ENCODE measurements at places on chromosomes 3 and 15.

DNA sequence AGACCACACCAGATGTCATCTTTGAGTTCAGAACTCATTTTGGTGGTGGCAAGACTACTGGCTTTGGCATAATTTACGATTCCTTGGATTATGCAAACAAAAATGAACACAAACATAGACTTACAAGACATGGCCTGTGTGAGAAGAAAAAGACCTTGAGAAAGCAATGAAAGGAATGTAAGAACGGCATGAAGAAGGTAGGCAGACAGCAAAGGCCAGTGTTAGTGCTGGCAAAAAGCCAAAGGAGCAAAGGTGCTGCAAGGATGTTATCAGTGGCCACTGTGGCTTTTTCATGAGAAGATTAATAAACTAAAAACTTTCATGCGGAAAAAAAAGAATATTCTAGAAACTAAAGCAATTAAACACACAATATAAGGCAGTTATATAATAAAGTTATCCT lies 21.9 kb downstream of the AAGAB start:
- no peak for DNase-seq

- DNase-seq = no peak
Measured at GRCh38 chr3:171385086-171385485, 75.1 kb downstream of the TNIK start.

DNA sequence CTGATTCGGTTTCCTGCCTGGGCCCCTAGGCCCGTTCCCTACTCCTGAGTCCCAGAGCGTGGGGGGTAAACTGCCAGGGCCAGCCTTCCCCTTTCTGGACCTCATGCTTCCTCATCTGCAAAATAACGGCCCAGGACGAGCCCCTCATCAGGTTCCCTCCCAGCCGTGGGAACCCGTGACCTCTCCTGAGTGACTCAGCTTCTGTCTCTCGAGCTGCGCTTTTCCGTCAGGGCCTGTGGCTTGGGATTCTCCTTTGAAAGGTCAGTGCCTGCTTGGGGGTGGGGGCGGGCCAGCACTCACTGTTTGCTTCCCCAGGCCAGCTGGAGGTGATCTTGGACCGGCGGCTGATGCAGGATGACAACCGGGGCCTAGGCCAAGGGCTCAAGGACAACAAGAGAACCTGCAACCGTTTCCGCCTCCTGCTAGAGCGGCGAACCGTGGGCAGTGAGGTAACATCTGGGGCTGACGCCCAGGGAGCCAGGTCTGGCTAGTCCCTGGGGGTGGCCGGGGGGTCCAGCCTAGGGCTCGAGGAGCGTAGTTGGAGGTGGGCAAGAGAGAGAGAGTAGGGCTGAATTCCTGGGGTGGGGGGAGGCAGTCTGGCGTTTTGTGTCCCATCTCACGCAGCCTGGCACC lies 12.8 kb downstream of the MAN2A2 start:
- DNase-seq = peak; percentile 85

- DNase-seq = no peak
Measured at GRCh38 chr3:61701011-61701410, 139.6 kb downstream of the PTPRG start.

DNA sequence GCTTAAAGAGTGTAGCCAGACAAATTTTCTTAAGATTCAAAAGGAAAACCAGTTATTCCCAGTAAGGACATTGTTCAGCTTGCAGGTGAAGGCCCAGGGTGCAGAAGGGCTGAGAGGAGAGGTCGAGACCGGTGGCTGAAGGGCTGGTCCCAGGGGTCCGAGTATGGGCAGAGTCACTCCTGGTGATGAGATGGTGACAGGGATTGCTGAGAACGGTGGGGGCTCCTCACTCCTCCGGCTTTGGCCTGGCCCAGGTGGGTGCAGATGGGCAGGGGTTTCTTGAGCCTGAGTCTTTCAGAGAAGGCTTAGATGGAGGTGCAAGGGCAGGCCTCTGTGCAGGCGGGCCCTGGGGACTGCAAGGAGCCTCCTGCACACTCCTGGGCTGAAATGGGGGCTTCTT lies 56.2 kb downstream of the ZNF445 start:
- DNase-seq = no peak

DNA sequence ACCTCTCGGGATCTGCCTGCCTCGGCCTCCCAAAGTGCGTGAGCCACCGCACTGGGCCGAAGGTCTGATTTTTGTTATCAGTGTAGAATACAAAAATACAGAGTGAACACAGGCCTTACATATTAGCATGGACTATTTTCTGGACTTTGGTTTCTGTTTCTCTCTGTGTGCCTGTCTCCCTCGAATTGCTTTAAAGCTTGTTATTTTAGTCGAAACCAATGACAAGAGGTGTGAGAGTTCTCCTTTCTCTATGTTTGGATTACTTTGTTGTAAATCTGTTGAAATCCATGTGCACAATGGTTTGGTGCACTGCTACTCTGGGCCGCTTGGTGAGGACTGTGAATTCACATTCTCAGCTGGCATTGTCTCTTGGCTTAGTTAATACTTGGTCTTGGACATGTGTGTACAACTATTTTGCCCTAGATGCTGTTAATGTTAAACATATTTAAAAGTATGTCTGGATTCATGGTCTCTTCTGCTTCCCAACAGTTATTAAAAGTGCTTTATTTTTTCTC lies 23.9 kb downstream of the MED12L start:
- DNase-seq = no peak

DNA sequence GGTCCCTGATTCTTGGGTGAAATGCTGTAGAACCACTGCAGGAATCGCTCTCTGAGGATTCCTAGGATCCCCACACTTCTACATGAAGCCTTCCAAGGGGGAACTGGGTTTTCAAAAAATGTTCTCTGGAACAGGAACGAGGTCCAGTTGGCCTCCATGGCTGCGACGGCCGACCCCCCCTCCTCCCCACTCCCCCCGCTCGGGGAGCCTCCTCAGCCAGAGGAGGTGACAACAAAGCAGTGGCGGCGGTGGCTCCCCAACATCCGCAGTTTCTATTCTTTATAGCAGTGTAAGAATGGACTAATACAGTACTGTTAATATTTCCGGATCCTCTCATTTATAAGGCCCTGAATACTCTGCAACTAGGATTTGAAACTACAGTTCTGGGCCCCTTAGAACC lies 84.0 kb upstream of the PLAAT1 start:
- no peak for DNase-seq

DNA sequence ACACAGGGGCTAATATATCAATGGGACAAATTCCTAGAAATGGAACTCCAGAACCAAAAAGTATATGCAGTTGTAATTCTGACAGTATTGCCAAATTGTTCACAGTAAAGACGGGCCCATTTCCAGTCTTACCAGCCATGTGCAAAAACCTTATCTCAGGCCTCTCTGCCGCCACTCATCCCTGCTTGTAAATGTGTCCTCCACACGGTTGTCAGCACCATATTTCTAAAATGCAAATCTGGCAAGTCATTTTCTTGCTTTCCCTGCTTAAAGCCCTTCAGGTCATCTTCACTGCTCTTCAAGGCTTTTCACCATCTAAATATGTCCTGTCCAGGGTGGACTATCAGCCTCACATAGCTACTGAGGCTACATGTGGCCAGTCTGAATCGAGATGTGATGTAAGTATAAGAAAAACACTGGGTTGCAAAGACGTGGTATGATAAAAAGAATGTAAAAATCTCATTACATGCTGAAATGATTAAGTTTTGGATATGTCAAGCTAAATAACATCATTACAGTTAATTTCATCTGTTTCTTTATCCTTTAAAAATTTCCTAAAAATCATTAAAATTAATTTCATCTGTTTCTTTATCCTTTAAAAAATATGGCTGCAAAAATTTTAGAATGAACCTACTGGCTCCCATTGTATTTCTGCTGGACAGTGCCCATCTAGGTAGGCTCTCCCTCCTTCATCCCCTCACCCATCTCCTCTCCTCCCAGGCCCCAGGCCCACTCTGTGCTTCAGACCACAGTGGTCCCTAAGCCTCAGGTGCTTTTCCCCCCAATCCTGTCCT lies 980 bp downstream of the PARP9 start:
- no peak for DNase-seq

DNA sequence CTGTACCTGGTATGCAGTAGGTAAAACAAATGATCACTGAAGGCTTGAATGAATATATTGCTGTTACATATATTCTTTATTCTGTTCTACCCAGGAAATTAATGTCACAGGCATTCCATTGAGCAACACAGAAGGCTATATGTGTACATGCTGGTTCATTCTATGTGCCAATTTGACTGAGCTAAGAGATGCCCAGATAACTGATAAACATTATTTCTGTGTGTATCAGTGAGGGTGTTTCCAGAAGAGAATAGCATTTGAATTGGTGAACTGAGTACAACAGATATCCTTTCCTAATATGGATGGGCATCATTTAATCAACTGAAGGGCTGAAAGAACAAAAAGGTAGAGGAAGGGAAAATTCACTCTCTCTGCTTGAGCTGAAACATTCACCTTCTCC lies 886.8 kb downstream of the FHIT start:
- DNase-seq = no peak

GRCh38 chr3:177337541-177338331 lies 140.5 kb upstream of the TBL1XR1 start:
- DNase-seq = no peak

DNA sequence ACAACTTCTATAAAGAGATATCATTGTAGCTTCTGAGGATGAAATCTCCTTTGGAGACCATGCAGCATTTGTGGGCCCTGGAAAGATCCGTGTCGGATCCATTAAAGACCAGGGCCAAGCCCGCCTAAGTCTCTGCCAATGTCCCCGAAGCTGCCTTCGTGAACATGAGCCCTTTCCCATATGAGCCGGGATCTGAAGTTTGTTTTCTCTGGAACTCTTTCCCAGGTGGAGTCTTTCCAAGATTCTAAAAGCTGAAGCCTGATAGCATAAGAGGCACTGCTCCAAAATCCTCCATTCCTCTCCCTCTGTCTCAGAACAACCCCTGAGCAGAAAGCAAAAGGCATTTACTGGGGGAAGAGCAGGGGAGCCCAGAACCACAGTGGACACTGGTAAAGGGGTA lies 274.6 kb downstream of the NTRK3 start:
- DNase-seq = no peak

- no peak for DNase-seq
Measured at GRCh38 chr15:96428742-96429141, 98.2 kb downstream of the NR2F2 start.

- DNase-seq = peak; percentile 64
Measured at GRCh38 chr3:133944641-133945380, 49.1 kb upstream of the RAB6B start.

- DNase-seq = no peak
Measured at GRCh38 chr15:56839099-56839498, 79.3 kb upstream of the TCF12 start.

GRCh38 chr3:10629671-10630040 lies 124.3 kb upstream of the ATP2B2 start:
- DNase-seq = no peak

DNA sequence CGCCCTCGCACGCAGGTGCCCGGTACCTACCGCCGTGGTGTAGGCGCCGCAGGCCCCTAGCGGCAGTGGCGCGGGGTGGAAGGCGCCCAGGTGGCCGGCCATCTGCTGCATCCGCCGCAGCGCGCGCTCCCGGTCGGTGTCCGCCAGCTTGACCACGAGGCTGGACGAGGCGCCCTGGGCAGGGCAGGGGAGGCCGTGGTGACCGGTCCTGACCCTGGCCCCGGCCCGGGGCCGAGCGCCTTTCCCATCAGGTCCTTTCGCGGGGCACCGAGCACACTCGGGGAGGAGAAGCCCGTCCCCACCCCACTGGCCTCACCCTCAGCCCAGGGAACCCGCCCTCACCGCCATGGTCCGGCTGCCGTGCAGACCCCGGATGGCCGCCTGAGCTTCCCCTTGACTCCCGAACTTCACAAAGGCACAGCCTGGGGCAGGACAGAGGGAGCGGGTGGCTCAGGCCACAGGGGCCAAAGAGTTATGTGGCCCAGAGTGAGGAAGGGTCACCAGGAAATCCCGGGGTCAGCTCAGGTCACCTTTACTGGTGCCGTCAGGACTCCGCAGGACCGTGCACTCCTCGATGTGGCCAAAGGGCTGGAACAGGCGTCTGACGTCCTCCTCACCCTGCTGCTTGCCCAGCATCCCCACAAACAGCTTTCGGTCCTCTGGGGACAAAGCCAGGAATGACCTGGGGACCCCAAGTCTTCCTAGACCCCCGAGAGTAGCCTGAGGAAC lies 17.4 kb upstream of the PARP6 start:
- DNase-seq = no peak

DNA sequence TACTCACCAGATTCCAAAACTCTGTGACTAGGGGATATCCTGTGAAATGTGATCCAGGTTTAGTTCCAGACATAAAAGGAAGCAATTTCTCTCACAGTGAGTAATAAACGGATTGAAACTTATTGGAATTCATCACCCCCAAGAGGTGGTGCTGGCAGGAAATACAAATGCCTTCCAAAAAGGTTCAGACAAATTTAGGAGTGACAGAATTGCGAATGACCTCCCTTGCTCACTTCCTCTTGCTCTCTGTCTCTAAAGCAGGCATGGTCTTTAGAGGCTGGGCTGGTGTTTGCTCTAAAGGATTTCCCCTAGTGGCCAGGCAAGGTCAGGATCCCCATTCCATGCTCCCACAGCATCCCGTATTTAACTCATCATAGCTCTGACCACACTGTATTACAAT lies 449.4 kb upstream of the PPP2R3A start:
- no peak for DNase-seq

DNA sequence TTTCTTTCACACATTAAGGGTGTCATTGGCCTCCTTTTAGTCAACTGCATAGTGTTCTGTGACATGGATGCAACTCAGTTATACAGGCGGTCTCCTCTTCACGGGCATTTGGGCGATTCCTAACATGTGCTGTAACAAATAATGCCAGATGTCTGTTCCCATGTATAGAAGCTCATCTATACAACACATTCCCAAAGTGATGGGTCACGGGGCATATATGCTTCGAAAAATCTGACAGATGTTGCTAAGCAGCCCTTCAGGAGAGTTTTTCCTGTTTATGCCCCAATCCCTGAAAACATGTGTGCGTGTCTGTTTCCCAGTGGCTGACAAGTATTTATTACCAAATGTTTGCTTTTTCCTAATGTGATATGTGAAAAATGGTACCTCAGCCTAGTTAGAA lies 25.8 kb downstream of the LRRK1 start:
- no peak for DNase-seq

GRCh38 chr3:15726881-15727280 lies 70.9 kb downstream of the ANKRD28 start:
- DNase-seq = no peak

DNA sequence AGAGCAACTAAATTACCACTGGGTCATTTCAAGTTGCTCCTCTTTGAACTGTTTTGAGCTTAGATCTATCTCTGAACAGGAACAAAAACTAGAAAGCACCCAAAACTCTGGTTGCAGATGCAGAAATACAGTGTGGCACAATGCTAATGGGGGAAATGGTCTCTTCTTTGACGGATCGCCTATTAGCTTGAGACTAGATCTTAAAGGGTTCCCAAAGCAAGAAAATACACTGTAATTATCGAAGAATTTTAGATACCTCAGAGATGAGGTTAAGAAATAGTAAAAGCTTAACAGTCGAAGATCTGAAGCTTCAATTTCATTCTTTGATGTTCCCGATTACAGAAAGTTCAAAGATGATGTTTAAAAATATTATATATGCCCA lies 818 bp downstream of the PPP1R2 start:
- DNase-seq = no peak

DNA sequence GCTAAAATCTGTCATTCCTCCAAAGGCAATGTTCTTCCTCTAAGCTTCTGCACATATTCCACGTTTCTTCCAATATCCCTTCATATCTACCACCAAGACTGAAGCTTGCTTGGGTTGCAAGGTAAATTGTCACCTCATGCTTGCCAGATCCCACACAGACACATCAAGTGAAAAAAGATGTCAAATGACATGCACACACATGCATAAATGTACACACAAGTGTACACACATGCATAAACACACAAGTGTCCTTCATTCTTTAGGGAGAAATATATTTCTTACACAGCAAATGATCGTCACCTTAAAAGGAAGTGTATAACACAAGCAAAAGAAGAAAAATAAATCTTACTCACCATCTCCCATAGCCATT lies 59.4 kb downstream of the CLASP2 start:
- DNase-seq = no peak

GRCh38 chr3:86991482-86991815 lies 500 bp upstream of the VGLL3 start:
- DNase-seq = no peak

Data from sigmoid colon (tissue), 7 donors.